T-helper 1 cell (primary cell): ENCODE measurements at places on chromosomes 12 and 14.

- no peak for DNase-seq
Measured at GRCh38 chr14:54809767-54810166, 92.9 kb downstream of the GCH1 start.

- DNase-seq: no peak
Measured at GRCh38 chr14:62329427-62329826, 567.2 kb downstream of the SNAPC1 start.

DNA sequence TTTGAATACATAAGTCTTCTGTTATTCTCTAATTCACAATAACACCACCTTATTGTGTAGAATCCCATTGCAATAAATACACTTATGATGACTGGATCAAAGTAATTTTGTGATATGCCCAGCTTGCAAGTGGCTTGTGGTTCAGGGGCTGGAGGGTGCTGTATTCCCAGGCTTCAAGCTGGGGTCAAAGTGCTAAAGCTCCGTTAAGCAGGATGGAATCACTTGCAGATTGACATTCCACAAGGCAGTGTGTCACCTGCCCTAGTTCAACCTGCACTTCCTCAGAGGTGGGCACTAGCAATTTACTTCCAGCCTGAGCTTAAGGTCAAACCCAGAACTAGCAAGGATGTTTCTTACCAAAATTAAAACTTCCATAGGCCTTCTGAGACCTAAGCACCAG lies 166.6 kb downstream of the SSPN start:
- DNase-seq: no peak

- no peak for DNase-seq
Measured at GRCh38 chr12:211142-211465, 2.9 kb downstream of the SLC6A12 start.

DNA sequence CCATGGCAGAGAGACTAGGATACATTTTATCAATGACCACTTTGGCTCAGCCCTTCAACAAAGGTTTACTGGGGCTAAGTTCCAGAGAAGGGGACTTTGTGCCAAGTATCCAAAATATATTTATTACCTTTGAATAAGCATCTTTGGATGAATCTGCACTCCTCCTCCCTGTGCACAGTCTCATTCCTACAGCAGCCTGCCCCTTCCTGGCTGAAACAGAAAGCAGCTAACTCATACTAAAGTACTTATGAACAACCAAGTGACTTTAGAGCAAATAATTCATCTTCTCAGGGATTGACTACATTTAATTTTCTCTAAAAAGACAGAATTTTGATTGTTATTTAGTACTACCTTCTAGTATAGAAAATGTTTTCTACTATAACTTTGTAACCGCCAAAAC lies 47.8 kb upstream of the ETV6 start:
- no peak for DNase-seq

GRCh38 chr14:72433511-72433910 lies 460.4 kb downstream of the DPF3 start:
- DNase-seq: no peak

DNA sequence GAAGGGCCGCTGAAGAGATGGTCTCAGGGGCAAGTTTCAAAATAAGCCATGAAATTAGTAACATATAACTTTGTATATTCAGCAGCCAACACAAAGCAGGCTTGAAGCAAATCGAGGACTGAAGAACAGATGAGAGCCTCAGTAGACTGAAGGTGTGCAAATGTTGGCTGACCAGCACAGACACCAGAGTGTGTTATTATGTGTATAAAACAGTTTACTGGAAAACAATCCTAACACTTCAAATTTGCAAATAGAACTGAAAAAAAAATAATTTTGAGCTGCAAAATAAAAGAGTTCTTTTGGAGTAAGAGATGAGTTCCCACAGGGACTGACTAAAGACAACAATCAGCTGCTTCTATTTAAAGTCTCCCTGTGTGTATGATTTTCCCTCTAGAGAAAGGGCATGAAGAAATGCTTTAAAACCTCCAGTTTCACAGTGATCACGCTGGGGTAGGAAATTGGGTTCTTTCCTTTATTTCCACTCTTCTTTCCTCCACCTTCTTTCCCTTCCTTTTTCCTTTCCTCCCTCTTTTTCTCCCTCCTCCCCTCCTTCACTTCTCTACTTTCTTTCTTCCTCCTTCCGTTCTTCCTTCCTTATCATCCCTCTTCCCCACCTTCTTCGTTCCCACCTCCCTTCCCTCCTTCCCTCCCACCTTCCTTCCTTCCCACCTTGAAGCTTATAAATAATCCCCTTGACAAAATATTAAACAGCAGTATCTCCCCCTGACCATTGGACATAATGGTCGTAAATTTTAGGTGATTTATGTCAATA lies 383.9 kb upstream of the DCN start:
- no peak for DNase-seq

DNA sequence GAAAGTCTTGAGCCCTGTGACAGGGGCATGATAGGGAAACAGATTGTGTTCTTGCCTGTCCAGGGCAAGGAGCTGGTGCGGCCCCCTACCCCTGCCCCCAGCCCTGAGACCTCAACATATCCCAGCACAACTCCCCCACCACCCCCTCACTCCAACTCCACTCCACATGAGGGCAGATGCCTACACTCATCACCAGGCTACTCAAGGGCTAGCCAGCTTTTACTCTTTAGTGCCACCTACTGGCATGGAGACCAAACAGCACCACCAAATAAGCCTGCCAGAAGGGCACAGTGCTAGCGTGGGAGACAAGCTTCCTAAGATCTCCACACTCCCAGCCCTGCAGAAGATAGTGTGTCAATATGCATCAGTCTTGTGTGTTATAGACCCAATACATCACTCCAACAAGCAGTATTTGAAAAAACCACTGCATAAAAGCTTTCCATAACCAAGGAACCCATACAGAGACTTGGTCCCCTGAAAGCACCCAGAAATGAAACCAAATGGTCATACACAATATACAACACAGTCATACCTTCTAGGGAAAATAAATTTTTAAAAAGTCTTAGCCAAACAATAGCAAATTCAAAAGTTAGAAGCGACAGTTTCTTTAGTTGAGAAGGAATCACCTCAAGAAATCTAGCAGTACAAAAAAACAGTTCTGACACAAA lies 154.4 kb downstream of the KCNK10 start:
- peak; percentile 54 for DNase-seq

DNA sequence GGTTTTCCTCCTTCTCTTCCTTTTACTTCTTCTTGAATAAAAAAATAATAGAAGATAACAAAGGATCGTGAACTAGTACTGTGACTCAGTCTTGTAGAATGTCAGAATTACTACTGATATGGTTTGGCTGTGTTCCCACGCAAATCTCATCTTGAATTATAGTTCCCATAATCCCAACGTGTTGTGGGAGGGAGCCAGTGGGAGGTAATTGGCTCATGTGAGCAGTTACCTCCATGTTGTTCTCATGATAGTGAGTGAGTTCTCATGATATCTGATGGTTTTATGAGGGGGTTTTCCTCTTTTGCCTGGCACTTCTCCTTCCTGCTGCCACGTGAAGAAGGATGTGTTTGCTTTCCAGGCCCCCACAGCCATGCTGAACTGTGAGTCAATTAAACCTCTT lies 549.6 kb downstream of the DIO2 start:
- DNase-seq: no peak

DNA sequence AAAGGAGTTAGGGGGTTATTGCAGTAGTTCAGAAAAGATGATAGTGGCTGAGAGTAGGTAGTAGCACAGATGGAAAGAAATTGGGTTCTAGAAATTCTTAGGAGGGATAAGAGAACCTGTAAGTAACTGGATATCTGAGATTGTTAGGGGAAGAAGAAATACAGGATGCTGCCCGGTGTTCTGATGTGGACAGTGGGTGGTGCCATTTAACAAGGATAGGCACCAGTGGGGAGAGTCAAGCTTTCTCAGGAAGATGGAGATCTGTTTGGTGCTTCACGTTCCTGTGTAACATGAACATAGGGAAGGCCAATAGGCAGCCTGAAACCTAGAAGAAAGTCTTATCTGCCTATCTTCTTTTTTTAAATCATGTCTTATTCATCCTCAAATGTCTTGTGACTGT lies 245.9 kb downstream of the NPAS3 start:
- DNase-seq: no peak

- peak; percentile 58 for DNase-seq
Measured at GRCh38 chr12:96516472-96517430, 27.4 kb downstream of the CFAP54 start.

- no peak for DNase-seq
Measured at GRCh38 chr12:128856791-128857078, 3.5 kb downstream of the GLT1D1 start.

GRCh38 chr12:107200394-107200793 lies 107.0 kb upstream of the CRY1 start:
- no peak for DNase-seq

DNA sequence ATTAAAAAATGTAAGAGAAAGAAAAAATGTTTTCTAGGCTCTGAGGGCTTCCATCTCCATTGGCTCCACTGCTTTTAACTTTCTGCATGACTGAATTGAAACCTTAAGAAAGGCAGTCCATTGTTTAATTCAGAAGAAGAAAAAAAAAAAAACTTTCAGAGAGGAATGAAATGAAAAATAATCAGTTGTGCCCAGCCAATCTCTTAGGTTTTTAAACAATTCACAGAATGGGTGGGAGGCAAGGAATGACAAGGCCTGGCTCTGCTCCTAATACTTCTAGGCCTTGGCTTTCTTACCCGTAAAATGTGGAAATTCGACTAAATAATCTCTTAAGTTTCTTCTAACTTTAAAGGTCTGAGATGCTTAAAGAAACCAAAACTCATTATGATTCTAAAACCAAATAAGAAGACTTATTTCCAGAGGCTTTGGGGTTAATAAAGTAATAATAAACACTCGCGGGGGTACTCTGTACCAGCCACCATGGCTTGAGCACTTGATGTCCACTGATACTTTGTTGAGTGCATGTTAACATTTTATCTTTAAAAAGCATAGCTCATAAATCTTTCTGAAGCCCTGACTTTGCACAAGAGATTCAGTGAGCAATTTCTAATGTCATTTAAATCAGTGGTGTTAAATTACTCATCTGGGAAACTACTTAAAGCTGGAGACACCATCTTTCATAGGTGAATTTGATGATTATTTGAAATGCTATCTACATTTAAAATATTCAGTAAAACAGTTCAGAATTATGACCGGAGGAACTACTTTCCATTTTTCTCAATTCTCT lies 49.6 kb downstream of the STON2 start:
- DNase-seq: no peak
